ENCODE measurements at places on chromosomes 12 and 14.

- no peak for DNase-seq
Observed at GRCh38 chr14:33062476-33062875, 123.8 kb downstream of the NPAS3 start.

GRCh38 chr12:94258593-94258992 is 110.2 kb downstream of the PLXNC1 start:
- DNase-seq = no peak

GRCh38 chr14:98791661-98792060 is 480.3 kb downstream of the BCL11B start:
- DNase-seq = no peak

DNA sequence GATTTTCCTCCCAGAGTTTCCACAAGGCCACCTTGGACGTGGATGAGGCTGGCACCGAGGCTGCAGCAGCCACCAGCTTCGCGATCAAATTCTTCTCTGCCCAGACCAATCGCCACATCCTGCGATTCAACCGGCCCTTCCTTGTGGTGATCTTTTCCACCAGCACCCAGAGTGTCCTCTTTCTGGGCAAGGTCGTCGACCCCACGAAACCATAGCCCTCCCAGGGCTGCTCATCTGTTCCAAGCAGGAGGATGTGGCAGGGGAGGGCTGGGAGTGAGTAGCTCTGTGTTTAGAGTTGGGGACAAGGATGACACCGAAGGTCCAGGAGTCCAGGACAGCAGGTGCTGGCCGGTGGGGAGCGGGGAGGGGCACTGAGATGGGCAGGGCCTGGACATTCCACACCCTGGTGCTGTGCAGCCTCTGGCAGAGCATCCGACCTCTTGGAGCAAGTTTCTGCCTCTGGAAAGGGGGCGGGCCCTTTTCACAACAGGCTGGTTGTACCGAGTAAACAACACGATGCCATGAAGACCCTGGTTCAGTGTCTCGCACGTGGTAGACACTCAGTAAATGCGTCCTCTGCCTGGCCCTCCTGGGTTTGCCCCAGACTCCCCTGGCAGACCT is 8.2 kb downstream of the SERPINA4 start:
- no peak for DNase-seq

Measured in NB4 (cell line).